GM12891 (cell line): ENCODE measurements at places on chromosomes 3 and 15.

DNA sequence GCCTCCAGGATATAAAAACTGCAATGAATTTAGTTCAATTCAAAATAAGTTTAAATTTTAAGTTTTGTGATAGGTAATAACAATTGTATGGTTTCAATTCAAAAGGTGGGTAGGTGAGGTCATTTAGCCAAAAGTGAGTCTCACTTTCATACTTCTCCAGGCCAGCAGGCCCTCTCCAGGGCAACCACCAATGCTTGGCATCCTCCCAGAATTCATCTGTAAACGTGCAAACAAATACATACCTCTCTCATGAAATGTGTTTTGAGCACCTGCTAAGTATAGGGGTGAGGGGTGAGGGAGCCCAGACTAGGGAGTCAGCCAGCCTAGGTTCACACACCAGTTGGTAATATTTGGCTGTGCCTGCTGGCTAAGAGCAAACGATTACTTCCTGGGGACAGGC lies 22.0 kb upstream of the RBSN start:
- DNase-seq, result no peak

- no peak for DNase-seq
Measured at GRCh38 chr3:196662033-196662432, 22.5 kb downstream of the NRROS start.

DNA sequence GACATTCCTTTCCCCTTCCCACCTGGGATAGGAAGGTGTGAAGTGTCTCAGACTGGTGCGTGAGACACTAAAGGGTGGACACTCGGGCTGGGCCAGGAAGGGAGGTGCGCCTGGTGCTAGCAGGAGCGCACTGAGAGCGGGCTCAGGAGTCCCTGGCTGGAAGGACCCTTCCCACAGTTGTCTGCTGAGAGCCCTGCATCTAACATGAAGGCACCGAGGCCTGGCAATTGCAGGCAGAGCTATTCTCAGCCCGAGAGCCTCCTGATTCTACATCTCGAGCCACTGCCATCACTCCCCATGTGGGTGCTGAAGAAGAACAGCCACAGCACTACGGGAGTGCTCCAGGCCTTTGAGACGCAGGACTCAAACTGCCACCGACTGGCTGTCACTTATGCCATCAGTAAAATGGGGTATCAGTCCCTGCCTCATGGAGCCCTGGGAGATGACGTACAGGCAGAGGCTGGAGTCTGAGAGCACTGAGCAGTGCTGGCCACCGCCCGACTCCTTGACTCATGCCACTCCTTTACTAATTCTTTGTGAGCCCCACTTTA lies 159.4 kb downstream of the KLF13 start:
- DNase-seq, result no peak

- DNase-seq, result no peak
Measured at GRCh38 chr15:101318839-101319238, 23.8 kb upstream of the SNRPA1 start.

DNA sequence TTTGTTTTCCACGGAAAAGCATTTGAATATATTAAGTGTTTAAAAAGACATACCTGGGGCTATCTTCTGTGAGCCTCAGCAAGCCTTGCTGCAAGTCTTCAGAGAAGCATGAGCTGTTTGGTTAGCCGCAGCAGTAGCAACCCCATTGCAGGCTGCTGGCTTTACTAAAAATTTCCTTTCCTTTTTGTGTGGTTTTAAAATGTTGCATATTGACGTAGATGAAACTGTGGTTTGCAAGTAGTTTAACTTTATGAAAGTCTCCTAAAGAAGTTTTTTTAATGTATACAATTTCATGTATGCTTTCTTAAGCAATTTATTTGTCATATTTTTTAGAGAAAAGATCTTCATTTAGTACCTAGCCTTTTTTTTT lies at the start of gene GPR171:
GPR171 (minus strand) TSS at position 166 of the 370 bp plus-strand sequence. CDS start 3,830 bp downstream, outside the sequence.
- no peak for DNase-seq

DNA sequence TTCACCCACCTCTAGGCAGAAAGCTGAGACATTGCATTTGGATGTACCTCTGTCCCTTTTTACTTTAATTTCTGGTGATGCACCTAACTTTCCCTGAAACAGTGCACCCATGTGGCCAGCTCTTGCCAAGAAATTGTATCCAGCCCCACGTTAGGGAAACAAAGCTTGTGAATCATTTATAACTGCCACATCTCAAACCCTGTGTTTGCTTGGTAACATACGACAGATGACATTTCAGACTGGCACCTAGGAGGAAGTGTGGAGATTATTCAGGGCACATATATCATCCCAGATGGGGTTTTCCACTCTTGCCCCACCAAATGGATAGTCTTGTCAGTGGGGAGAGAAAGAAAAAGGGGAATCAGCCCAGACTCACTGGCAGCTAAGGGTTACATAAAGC lies 2.1 kb downstream of the CYB561D2 start:
- no peak for DNase-seq

DNA sequence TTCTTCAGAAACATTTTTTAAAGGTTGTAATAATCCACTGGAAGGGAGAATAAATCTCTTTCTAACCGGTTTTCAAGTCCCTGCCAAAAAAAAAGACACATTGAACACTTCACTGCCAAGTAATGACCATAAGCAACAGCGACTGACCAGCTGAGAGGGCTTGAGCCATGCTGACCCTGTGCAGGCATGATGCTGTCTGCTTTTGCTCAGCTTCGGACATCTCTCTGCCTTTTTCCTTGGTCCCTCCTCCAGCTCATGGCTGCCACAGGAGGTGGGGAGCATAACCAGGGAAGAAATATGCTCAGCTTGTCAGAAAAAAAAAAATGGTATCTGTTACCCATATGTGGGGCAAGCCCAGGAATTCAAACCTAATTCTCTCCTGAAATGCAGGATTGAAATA lies 1.5 kb downstream of the IGSF10 start:
- DNase-seq, result no peak
